ENCODE measurements at places on chromosomes 3 and 15. TPM values are rescaled to one million over a fixed set of nuclear protein-coding genes. Genes with fewer than 3 reads are reported as not detected.
A peak's percentile ranks its signal among the peaks of the same experiment; 100 is the strongest.

DNA sequence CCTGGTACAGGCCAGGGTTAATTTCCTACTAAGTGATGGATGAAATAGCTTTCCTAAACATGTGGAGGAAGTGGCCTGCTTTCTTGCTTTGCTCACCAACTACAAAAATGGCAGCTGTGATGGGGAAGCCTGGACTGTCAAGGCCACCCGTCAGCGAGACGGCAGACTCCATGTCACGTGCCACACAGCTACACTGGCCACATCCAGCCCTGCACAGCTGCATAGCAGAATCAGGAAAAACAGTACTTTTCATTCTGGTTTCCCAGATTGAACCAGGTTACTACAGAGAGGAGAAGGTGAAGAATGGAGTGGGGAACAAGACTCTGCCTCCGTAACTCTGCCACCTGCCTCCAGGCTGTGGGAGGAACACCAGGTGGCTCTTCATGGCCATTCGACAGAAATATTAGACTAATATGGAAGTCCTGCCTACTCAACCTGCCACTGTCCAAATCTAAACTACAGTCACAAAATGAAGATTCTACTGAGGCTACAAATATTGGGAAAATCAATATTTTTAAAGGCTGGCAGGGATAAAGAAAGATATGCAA is 174.3 kb downstream of the MAGI1 start:
- no peaks in the 10 kb centered on the region for H3K36me3 ChIP-seq
- no peak overlapping the region for H3K4me3 ChIP-seq
- H3K27ac ChIP-seq = no peak overlapping the region
- no peaks in the 10 kb centered on the region for H3K27me3 ChIP-seq

DNA sequence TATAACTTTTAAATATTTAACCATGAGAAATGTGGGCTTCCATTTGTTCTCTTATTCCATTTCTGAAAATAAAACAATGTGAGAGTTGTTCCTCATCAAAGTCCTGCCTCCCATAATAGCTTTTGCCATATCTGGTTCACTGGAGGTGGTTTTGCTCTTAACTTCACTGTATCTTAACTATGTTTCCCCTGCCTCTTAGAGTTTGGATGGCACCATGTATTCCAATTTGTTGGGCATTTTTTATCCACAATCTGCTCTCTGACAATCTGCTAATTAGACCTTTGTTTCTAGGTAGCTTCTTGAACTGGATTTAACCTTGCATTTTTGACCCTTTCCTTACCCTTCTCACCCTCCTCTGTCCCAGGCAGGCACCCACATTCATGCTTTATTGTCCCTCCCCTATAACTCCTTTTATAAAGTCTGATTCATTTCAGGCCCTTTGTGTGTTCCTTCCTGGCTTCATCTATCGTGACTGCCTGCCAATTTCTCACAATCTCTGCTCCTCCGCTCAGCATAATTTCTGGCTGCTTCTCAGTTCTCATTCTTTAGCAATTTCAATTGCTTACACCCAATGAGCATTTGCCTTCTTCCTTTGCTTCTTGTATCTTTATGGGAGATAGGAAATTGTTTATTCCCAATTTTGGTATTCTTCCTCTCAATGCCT is 144.2 kb upstream of the ARHGEF26 start:
- H3K27me3 ChIP-seq = no peaks in the 10 kb centered on the region
- H3K36me3 ChIP-seq = no peaks in the 10 kb centered on the region
- no peak for DNase-seq
- no peak overlapping the region for H3K4me3 ChIP-seq

- H3K4me3 ChIP-seq = no peak overlapping the region
- no peak overlapping the region for H3K27ac ChIP-seq
- no peak for DNase-seq
- H3K27me3 ChIP-seq = no peaks in the 10 kb centered on the region
Observed at GRCh38 chr3:188254520-188255070, 100.6 kb downstream of the LPP start.

DNA sequence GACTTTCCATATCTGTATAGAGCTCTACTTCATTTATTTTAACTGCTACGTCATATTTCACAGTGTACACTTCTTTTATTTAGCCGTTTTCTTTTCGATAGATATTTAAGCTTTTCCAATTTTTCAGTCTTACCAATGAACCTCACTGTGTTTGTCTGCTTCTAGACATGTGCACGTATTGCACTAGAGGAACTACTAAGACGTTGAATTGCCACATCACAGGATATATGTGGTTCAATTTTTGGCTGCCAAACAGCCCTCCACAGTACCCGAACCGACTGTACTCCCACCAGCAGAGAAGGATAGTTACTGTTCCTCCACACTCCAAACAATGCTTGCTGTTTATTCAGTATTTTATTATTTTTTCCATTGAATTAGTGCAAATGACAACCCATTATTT is 2.0 kb downstream of the NR1I2 start:
- no peak for DNase-seq
- no peaks in the 10 kb centered on the region for H3K36me3 ChIP-seq
- peak overlapping the region; percentile 96 for H3K4me3 ChIP-seq
- no peaks in the 10 kb centered on the region for H3K27me3 ChIP-seq

The IGSF11 gene
- total RNA-seq = 0.17 TPM

The ZNF280D gene
- 22.9 TPM for total RNA-seq

DNA sequence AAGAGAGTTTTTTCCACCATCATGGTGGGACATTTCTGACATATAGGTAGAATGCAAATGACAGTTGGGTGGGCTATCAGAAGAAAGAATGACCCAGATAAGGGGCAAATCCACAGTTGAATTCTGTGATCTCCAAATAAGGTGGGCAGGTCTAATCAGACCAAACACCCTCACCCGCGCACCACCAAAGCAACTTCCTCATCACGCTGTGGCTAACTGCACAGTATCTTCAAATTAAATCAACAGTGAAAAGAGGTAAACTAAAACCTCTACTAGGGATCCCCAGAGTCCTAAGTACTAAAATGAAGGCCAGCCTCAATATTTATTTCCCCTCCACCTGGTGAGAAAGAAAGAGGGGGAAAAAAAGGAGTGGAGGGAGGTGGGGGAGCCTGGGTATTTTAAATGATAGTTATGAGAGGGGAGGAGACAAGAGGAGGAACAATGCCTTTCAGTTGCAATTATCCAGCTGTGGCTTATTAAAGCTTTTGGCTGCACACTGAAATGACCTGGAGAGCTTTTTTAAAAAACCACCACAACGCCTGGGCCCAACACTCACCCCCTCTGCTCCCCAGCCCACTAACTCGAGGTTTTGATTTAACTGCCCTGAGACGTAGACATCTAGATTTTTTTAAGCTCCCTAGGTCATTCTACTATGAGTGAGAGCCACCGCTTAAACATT is 61.0 kb downstream of the LRIG1 start:
- no peak overlapping the region for H3K27ac ChIP-seq
- no peak for DNase-seq
- no peaks in the 10 kb centered on the region for H3K27me3 ChIP-seq
- no peaks in the 10 kb centered on the region for H3K36me3 ChIP-seq

- DNase-seq = no peak
- H3K4me1 ChIP-seq = no peaks in the 10 kb centered on the region
- no peak overlapping the region for H3K4me3 ChIP-seq
- no peaks in the 10 kb centered on the region for H3K36me3 ChIP-seq
Observed at GRCh38 chr15:60299452-60300047, 98.2 kb downstream of the ANXA2 start.

DNA sequence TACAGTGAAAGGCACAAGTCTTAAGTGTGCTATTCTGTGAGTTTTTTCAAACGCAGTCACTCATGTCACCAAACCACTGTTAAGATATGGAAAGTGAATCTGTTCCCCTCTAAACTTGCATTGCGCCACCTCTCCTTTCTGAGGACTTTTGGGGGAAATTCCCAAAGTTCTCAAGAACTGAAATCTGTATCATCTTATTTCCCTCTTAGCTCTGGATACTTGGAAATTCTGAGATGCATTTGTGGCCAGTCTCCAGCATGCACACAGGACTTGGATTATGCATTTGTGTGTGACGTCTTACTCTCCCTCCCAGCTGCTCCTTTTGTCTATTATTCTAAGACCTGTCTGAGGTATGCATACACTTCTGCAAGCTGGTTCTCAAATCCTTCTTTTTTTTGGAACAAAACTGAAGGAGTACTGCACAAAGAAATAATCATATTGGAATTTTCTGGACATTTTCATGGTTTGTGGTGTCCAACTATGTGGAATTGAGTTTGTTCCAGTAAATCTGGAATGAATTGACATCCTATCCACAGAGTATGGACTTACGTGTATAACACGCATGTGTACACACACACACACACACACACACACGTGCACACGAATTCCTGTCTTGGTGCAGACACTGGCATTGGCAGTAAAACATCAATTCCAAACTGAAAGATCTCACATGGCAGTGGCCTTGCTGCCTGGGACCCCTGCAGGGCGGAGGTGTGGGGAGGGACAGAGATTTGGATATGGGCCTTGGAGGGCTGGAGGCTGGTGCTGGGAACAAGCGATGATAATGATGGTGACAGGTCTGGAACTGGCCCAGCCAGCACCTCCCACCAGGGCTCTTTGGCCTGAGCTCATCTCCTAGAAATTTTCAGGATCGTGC is 8.2 kb upstream of the LCTL start:
- H3K4me3 ChIP-seq = no peak overlapping the region
- no peaks in the 10 kb centered on the region for H3K4me1 ChIP-seq
- H3K36me3 ChIP-seq = no peaks in the 10 kb centered on the region
- DNase-seq = no peak

DNA sequence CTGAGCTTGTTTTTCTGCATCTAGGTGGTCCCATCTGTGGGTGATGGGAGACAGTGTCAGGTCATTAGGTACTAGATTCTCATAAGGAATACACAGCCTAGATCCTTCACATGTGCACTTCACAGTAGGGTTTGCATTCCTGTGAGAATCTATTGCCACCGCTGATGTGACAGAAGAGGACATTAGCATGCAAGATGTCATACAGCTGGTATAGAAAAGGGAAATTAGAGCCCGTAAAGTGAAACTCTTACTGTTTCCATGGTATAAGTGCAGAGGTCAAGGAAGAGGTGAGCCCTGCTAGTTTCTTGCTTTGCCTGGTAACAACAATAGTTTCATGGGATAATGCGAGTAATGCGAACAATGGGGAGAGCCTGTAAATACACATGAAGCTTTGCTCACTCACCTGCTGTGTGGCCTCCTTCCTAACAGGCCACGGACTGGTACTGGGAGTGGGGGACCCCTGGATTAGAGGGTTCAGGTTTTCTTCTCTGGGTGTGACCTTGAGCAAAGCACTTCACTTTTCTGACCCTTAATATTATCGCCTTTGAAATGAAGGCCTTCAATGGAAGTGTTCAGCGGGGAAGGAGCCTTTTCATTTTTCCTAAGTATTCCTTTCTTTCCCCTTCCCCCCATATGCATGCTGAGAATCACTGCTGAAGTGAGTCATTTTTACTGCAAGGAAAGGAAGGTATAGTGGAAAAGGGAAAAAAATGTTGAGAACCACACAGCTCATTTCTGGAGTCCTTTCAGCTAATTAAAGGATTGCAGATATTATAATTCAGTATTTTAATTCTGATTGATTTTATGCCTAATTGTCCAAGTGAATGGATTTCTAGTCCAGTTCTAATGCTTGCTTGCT is 286.4 kb downstream of the UBE2E2 start:
- H3K27ac ChIP-seq = no peak overlapping the region
- H3K36me3 ChIP-seq = no peaks in the 10 kb centered on the region
- no peak for DNase-seq
- H3K27me3 ChIP-seq = no peaks in the 10 kb centered on the region
- H3K4me1 ChIP-seq = peaks cover 1% of the 10 kb centered on the region

GRCh38 chr3:124669470-124669869 is 60.8 kb upstream of the UMPS start:
- H3K27ac ChIP-seq = no peak overlapping the region
- H3K27me3 ChIP-seq = no peaks in the 10 kb centered on the region
- H3K4me3 ChIP-seq = no peak overlapping the region
- peaks cover 3% of the 10 kb centered on the region for H3K4me1 ChIP-seq

- peak; percentile 42 for DNase-seq
- no peaks in the 10 kb centered on the region for H3K36me3 ChIP-seq
- peaks cover 4% of the 10 kb centered on the region for H3K4me1 ChIP-seq
- H3K4me3 ChIP-seq = no peak overlapping the region
Observed at GRCh38 chr15:69035205-69035917, 20.9 kb downstream of the NOX5 start.

GRCh38 chr3:82342521-82342920 is 581.1 kb upstream of the GBE1 start:
- H3K4me3 ChIP-seq = no peak overlapping the region
- DNase-seq = no peak
- H3K27ac ChIP-seq = no peak overlapping the region
- H3K4me1 ChIP-seq = no peaks in the 10 kb centered on the region
- no peaks in the 10 kb centered on the region for H3K36me3 ChIP-seq

DNA sequence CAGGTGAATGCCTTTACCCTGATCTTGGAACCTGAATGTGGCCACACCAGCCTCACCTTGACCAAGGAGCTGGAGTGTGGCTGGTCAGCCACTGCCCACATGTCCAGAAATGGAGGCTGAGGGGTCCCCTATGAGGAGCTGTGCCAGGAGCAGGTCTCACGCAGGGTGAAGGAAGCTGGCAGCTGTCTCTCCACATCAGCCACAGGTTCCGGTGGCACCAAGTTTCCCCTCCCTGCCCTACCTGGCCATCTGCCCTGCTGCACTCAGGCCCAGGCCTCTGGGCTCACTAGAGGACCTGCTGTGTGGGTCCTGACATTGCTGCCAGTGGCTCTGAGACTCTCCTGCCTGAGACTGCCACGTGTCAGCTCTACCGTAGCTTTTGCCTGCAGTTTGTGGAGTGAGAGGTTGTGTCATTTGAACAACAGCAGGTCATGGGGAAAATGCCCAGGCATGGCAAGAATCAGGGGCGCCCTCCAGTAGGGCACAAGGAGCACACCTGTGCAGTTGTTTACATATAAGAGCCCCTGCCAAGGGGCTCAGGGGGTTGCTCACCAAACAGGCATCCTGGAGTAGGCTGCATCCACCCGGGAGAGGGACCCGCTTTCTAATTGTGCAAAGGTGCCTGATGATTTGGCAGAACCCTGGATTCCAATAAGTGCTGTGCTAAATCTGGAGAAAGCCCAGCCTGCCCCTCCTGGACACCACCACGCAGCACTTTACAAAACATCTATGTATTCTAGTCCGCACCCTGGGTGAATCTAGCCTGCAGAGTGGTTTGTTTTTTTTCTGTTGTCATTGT is 258.5 kb upstream of the TLE3 start:
- peak; percentile 16 for DNase-seq
- H3K4me3 ChIP-seq = no peak overlapping the region
- no peak overlapping the region for H3K27ac ChIP-seq
- H3K4me1 ChIP-seq = peaks cover 12% of the 10 kb centered on the region
- no peaks in the 10 kb centered on the region for H3K36me3 ChIP-seq
- H3K27me3 ChIP-seq = no peaks in the 10 kb centered on the region

The RARB gene
- 2.4 TPM for total RNA-seq

- H3K27ac ChIP-seq = no peak overlapping the region
- H3K27me3 ChIP-seq = no peaks in the 10 kb centered on the region
- H3K4me1 ChIP-seq = no peaks in the 10 kb centered on the region
- no peaks in the 10 kb centered on the region for H3K36me3 ChIP-seq
- no peak overlapping the region for H3K4me3 ChIP-seq
Observed at GRCh38 chr15:101048176-101048575, 129.0 kb downstream of the LRRK1 start.

The GOLGA6L4 gene
- total RNA-seq = 1.3 TPM

- no peaks in the 10 kb centered on the region for H3K36me3 ChIP-seq
- no peak overlapping the region for H3K4me3 ChIP-seq
- no peaks in the 10 kb centered on the region for H3K4me1 ChIP-seq
- no peak for DNase-seq
Observed at GRCh38 chr3:16739541-16740105, 134.4 kb upstream of the DAZL start.

The PRSS50 gene
- 0.33 TPM for total RNA-seq

- no peak overlapping the region for H3K4me3 ChIP-seq
- no peaks in the 10 kb centered on the region for H3K27me3 ChIP-seq
- no peak for DNase-seq
- H3K36me3 ChIP-seq = no peaks in the 10 kb centered on the region
- no peak overlapping the region for H3K27ac ChIP-seq
- H3K4me1 ChIP-seq = no peaks in the 10 kb centered on the region
Observed at GRCh38 chr3:135134684-135135075, 339.6 kb downstream of the EPHB1 start.

The TMC3 gene
- total RNA-seq = not detected
